ENCODE measurements at places on chromosomes 5 and 9.

- DNase-seq = peak; percentile 64
Observed at GRCh38 chr5:159581502-159582249, 251.4 kb upstream of the IL12B start.

- no peak for DNase-seq
Observed at GRCh38 chr9:122442568-122442967, 35.2 kb downstream of the OR1J1 start.

DNA sequence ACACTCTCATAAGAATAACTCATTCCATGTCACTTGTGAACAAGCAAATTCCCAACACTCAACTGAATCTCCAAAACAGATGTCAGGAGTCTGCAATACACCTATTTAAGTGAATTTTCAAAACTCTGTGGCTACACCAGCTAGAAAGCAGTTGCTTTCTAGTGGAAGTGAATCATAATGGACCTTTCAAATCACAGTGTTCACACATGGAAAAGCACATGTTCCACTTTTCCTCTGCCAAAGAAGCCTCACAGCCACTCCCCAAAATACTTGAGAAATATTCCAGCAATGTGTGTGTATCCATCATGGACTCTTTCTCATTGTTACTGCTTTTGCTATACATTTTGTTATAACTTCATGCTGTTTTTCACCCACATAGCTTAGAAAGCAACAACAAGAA lies 17.4 kb downstream of the MARCHF3 start:
- peak; percentile 43 for DNase-seq

GRCh38 chr9:134518004-134518606 lies 123.5 kb upstream of the COL5A1 start:
- DNase-seq = no peak

DNA sequence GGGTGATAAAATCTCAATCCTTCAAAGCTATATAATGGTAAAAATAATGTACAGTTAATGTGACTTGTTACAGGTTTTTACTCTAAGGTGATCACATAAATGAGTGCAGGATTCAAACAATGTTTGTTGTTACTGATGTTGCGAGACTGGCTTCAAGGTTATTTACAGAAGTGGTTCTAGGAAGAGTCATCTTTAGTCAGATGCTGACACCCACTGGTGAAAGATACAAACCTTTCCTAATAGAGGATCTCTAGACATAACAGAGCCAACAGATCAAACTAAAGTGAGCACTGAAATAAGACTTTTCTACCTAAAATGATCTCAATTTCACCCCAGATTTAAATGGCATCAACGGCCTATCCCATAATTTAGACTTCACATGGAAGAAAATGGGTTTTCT lies 20.2 kb downstream of the ARSB start:
- no peak for DNase-seq

DNA sequence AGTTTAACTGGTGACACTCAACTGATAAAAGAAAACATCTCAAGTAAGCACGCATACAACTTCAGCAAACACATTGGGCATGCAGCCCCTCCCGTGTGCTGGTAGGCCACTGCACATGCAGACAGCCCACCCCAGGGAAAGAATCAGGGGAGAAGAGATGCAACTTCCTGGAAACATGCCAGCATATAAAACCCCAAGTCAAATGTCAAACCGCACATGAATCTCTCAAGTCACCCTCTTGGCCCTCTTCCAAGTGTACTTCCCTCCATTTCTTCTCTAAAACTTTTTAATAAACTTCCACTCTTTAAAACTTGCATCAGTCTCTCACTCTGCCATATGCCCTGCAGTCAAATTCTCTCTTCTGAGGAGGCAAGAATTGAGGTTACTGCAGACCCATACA lies 732.7 kb downstream of the SEMA5A start:
- no peak for DNase-seq

DNA sequence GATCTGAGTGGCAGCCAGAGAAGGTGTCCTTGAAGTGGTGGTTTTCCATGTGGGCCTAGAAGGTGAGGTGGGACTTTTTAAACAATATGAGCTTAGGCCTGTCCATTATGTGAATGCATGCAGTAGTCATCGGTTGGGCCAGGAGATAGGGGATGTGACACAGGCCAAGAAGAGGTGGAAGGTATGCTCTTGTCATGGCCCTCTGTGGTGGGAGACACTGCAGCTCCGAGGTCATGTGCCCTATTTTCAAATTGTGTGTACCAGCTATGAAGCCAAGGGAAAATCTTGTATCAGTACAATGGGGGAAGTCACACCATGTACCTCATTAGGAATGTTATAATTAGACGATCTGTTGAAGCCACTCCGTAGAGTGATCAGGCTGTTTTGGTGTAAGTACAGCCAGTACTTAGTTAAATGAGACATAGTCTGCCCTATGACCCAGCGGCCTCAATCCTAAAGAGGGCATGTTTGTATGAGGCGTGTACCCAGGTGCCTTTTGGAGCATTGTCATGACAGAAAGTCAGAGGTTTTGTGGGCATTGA lies 280.1 kb downstream of the MAST4 start:
- DNase-seq = no peak

- no peak for DNase-seq
Observed at GRCh38 chr9:109022873-109023272, 9.6 kb upstream of the CTNNAL1 start.

- no peak for DNase-seq
Observed at GRCh38 chr5:113575074-113575473, 61.6 kb downstream of the YTHDC2 start.

GRCh38 chr9:136931611-136932130 lies 12.9 kb downstream of the FBXW5 start:
- DNase-seq = no peak

GRCh38 chr5:83871533-83872395 lies 151.1 kb upstream of the HAPLN1 start:
- DNase-seq = no peak

- DNase-seq = no peak
Observed at GRCh38 chr9:79021084-79021483, 550.7 kb upstream of the TLE4 start.

- DNase-seq = no peak
Observed at GRCh38 chr5:107025712-107026497, 644.8 kb downstream of the EFNA5 start.

GRCh38 chr5:82493221-82493620 lies 215.1 kb upstream of the RPS23 start:
- DNase-seq = no peak

DNA sequence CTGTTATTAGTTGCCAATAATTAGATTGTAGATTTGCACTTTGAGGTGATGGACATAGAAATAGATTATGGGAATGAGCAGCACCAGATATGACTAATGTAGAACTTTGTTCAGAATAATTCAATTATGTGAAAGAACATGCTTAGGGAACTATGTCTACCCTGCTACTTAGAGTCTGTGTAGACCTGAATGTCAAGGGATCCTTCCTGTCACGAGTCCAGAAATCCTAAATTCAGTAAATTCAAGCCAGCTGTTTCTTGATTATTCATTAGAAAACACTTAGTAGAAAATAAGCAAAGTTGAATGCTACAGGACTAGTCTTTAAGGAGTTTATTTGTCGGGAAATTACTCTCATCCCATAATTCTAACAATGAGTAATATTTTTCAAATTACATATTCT lies 887.3 kb upstream of the SEMA6A start:
- DNase-seq = no peak

DNA sequence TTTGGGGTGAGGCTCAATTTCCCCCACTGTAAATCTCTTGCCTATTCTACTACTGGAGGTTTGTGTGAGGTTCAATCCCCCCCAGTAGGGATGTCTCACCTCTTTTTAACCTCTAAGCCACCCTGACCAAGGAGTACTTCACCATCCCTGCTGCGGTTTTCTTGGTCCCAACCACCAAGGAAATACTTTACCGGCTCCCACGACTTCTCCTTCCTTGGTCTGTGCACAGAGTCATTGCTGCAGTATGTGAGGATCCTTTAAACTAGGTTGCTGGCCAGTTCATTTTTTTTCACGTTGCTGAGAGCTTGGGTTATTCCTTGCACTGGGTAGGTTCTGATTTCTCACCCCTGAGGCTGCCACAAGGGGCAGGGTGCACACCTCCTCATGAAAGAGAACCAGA lies 22.5 kb upstream of the HMGCS1 start:
- no peak for DNase-seq

GRCh38 chr5:14245132-14245925 lies 102.2 kb downstream of the TRIO start:
- no peak for DNase-seq

GRCh38 chr5:151492729-151493128 lies 45.3 kb downstream of the SLC36A1 start:
- no peak for DNase-seq

DNA sequence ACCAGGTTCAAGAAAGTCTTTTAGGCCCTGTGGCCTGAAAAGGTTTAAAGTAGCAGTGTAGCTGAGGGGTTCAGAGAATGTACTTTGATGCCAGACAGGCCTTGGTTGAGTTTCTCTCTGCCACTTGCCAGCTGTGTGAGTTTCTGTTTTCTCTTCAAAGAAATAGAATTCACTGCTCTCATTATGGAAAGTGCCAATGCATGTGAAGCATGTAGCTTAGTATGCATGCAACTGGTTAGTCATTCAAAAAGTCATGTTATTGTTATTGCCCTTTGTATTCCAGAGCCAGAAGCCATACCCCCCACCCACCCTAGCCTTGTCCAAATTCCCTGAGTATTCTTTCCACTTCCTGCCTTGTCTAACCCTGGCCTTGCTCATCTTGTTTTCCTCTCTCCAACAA lies 101.7 kb downstream of the ADRB2 start:
- no peak for DNase-seq

- DNase-seq = no peak
Observed at GRCh38 chr5:131523500-131524185, 111.4 kb downstream of the RAPGEF6 start.

GRCh38 chr9:3479514-3480352 lies 46.1 kb downstream of the RFX3 start:
- DNase-seq = no peak

DNA sequence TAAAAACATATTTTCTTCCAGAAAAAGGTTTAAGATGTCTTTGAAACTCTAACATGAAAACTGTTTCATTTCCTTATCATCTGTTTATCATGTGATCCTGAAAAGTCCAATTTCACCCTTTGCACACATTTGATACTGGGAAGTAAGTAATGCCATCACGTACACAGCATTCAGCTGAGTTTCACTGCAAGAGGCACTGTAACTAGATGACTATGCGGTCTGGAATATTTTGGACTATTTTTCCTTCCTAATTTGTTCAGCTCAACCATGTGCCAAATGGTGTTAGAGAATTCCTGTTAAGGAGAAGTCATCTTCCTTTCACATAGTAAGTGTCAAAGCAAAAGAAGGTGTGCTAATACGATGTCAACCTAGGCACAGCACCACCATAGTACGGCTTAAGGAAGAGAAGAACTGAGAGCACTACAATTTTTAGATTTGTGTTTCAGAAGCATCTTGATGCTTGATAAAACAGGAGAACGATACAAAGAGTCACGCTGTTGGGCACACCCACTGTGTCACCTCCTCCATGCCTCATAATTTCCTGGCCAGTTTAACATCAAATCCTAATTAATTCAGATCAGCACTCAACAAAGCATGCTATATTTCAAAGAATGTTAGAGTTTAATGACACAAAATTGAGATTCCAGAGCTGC lies 77.5 kb downstream of the GNAQ start:
- no peak for DNase-seq

DNA sequence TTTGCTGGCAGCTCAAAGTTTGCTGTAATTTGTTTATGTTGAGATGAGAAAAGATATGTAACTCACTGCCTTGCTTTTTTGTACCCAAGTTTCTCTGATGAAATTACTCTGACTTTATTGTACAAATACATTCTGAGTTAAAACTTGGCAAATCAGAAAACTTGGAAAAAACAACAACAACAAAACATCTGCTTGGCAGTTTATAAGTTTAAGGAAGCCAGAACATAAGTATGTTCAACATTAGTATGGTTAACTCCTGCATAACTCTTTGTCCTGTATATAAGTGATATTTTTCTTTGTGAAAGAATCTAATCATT lies 233.1 kb downstream of the MAST4 start:
- no peak for DNase-seq

GRCh38 chr9:72856972-72857623 lies 95.8 kb downstream of the ALDH1A1 start:
- DNase-seq = no peak

DNA sequence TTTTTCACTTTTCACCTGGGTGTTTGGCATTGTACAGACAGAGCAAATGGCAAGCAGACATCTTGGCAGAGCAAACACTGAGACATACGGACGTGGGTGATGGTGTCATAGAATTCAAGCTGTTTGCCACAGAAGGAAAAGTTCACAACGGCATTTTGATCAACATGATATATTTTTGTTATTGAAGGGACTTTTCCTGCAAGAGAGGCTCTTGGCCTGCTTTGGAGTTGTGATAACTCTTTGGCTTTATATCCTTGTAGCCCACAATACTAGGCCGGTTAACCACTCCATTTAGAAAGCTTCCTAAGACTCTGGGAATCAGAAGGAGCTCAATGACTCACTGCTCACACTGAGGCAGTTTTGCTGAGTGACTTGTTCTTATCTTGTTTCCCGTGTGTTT lies 1038.3 kb downstream of the TLE1 start:
- DNase-seq = no peak

GRCh38 chr9:97528529-97529230 lies 27.2 kb downstream of the TMOD1 start:
- no peak for DNase-seq

GRCh38 chr9:115992834-115993233 lies 160.8 kb upstream of the PAPPA start:
- DNase-seq = no peak

- no peak for DNase-seq
Observed at GRCh38 chr5:57695179-57695578, 212.6 kb upstream of the ACTBL2 start.

GRCh38 chr5:41707853-41708603 lies 162.2 kb downstream of the OXCT1 start:
- DNase-seq = no peak

GRCh38 chr5:88108490-88109279 lies 160.0 kb downstream of the TMEM161B start:
- DNase-seq = no peak

- no peak for DNase-seq
Observed at GRCh38 chr5:3377831-3378230, 217.8 kb upstream of the IRX1 start.

- peak; percentile 61 for DNase-seq
Observed at GRCh38 chr9:99075246-99075912, 29.5 kb upstream of the TGFBR1 start.

DNA sequence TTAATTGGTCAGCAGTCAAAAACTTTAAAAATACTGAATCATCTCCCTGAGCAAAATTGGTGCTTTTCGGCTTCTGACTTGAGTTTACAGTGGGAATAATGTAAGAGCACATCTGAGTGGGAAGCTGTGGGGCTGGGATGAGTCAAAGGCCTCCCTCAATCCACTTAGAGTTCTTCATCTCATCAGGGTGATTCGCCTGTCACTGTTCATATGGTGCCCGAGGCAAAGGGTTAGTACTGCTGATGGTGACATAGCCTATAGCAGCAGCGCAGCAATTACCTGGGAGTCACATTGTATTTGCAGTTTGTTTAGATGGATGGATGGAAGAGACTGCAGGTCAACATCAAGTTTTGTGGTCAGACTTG lies 113.8 kb upstream of the ZNF608 start:
- DNase-seq = no peak

- DNase-seq = no peak
Observed at GRCh38 chr5:94705427-94705826, 87.0 kb downstream of the SLF1 start.

- no peak for DNase-seq
Observed at GRCh38 chr9:130336027-130336610, 70.6 kb downstream of the HMCN2 start.
